Fibroblast of pulmonary artery (primary cell): ENCODE measurements at places on chromosomes 6 and 20.

DNA sequence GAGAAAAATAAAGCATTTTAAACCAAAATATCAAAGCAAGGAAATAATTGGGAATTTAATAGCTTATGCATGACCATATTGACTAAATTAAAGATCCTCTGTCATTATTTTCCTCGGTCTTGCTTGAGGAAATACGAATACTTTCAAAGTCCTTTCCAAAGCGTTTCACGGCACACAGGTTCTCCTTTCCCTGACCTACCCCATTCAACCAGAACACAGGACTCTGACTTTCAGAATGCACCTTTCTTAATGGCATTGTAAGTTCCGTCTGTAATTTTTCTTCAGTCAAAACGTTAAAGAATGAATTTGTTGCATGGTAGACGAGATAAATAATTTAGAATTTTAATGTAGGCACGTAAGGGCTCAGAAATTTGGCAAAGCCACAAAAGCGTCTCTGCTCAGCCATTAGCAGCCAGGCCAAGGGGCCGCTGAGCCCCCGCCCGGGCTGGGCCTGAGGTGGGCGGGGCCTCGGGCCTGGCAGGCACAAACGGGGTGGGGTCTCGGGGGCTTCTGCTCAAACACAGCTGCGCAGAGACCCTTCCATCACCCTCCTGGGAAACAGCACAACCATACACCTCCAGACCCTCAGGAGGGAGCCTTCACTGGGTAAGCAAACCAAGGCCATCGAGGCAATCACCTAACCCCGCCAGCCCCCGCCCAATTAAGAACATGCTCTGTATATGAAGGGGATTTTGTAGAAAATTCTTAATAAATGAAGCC lies 3.4 kb downstream of the NEDD9 start:
- DNase-seq = peak; percentile 14

- DNase-seq = no peak
These were observed 1.8 kb downstream of the MOCS1 start for GRCh38 chr6:39932386-39932910.

- DNase-seq = no peak
These were observed 653 bp downstream of the NAA20 start for GRCh38 chr20:20017844-20018185.

GRCh38 chr6:23534351-23534750 lies 591.7 kb upstream of the NRSN1 start:
- no peak for DNase-seq

DNA sequence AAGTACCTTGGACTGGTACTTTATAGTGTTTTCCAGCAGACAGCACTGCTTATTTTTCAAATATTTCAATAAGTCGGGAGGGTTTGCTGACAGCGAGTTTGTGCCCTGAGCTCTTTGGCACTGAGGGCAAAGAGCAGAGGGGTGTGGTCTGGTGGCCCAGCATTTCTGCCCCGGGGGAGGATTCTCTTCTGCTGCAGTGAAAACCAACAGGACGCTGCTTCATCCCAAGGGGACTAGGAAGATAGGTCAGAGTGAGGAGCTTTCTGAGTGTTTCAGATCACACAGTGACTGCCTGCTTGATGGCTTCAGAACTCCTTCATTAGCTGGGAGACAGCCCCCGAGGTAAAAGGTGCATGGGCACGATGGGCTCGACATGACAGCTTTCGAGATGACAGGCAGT lies 8.6 kb downstream of the ULBP2 start:
- no peak for DNase-seq

DNA sequence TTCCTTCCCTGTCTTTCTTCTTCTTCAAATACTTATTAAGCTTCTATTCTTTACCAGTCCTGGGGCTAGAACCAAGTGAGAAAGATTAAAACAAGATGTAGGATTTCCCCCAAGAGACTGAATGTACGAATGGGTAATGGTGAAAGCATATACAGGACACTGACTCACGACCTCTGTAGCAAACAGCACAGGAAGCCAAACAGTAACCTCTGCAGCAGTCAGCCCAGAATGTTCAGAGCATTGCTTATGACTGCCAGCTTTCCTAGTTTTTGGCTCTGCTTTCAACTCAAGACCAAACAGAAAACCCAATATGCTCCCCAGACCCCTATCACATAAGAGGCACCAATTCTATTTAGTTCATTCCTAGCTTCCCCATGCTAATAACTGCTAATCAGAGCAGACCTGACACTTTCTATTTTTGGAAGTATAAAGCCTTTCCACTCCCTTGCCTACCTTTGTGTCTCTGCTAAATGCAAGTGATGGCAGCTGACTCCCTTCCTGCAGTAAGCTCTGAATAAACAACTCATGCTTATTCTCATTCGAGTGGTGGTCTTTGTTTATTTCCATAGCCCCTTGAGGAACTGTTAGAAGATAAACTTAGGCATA lies 690.6 kb downstream of the EPM2A start:
- peak; percentile 74 for DNase-seq

GRCh38 chr6:25831532-25832306 lies at the start of gene SLC17A1:
Gene SLC17A1 (minus strand): TSS chr6:25832052. CDS start chr6:25830557, 1,495 bp downstream.
- DNase-seq = no peak

DNA sequence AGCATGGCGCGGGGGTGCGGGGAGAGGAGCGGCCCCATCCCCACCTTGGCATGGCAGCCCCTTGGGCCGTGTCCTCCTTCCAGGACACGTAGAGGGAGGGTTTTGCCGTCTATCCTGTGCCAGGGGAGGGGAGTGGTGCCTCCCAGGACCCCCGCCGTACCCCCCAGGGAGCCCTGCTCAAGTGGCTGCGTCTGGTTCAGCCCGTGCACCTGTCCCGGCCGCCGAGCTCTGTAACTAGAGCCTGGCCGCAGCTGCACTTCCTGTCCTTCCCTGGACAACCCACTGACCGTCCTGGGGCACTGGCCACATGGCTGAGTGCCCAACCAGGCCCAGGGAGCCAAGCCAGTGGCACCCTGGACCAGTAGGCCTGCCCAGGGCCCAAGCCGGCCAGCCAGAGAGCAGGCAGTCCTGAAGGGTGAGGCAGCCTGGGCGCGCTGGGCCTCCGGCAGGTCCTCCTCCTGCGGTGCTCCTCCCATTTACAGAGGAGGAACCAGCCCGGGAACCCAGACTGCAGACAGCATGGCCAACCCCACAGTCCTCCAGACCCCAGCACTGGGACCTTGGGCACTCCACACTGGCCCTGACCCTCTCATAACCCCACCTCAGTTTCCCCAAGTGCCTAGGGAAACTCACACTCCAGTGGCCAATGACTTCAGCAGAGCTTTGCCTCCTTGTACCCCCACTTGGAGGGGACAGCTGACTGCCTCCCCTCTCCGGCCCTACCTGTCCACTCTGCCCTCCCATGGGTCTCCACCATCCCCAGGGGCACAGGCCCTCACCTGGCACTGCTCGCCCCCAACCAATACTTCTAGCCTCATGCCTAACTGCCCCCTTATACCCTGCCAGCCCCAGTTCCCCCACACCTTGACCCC lies 8.7 kb downstream of the LAMA5 start:
- no peak for DNase-seq

- no peak for DNase-seq
These were observed 196.7 kb upstream of the CDH4 start for GRCh38 chr20:61055180-61056010.

GRCh38 chr20:35883778-35884540 lies 70.3 kb downstream of the SCAND1 start:
- peak; percentile 100 for DNase-seq

DNA sequence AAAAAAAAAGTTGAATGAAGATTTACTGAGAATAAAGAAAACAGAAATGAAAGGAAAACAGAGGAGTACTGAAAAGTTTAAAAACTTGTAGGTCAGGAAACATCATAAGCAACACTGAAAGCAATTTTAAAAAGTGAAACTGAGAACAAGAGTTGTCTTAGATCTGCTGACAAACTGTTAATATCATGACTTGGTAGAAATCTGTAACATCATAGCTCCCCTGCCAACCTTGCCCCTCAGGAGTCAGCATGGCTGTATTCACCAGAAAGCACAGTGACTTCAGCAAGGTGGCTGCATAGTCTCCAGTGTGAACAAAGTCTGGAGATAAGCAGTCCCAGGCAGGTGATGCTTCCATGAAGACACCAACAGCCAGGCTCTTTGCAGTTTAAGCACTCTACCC lies 5.3 kb downstream of the NAA20 start:
- no peak for DNase-seq

- DNase-seq = no peak
These were observed 4.7 kb downstream of the GTSF1L start for GRCh38 chr20:43722153-43722505.

GRCh38 chr6:39407446-39407993 lies 85.0 kb upstream of the KCNK16 start:
- no peak for DNase-seq

DNA sequence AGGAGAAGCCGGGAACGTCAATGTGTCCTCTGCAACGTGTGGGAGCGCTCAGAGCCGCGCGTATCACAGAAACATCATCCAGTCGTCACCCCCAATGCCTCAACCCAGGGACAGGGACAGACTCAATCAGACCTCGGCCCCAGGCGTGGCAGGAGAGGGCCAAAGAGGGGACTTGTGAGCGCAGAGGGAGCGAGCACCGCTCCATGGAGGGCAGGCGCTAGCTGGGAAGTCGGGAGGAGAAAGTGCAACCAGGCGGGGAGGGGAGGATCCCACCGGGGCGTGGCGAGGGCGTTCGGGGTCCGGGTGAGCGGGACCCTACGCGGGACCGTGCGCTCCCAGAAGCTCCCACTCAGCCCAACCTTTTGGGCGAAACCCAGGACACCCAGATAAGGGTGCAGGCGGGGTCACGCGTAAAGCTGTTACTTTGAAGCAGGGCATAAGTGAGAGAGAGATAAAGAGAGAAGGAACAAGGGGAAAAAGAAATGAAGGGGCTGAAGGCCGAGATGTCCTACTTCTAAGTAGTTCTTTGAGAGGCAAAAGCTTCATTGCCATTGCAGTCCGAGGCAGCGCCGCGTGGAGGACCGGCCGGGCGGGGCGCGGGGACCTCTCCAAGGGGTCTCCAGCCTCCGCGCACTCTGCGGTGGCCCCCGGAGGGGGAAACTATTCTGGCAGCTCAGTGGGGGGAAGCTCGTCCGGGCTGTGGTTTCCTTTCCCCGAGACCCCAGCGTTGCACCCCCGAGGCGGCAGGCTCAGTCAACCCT lies 862 bp upstream of the SOBP start:
- peak; percentile 23 for DNase-seq

GRCh38 chr6:142271476-142271875 lies 30.3 kb upstream of the ADGRG6 start:
- DNase-seq = peak; percentile 31
